ENCODE measurements at places on chromosomes 12 and 14.
A peak's percentile ranks its signal among the peaks of the same experiment; 100 is the strongest.

DNA sequence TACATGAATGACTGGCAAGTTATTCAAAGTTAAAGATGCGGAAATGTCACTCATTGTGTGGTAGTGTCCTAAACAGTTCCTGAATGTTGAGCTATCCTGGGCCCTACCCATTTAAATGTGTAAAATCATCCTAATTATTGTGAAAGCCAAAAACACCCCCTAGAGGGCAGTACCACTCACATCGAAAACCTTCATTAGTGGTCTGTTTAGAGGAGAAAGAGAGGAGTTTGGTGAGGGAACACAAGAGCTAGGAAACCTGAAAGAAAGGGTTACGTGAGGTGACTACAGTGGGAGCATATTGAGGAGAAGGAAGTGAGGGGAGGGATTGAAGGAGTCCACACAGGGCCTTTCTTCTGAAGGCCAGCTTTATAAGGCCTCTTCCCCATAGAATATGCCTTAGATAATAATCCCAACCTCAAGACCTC lies 2.5 kb upstream of the TEP1 start:
- DNase-seq = peak; percentile 46

GRCh38 chr12:49200919-49201594 lies 12.2 kb upstream of the TUBA1A start:
- DNase-seq = peak; percentile 47

- no peak for DNase-seq
These were observed 18.9 kb downstream of the IGF1 start for GRCh38 chr12:102461501-102461900.

GRCh38 chr12:8685051-8685450 lies 12.7 kb upstream of the RIMKLB start:
- no peak for DNase-seq

DNA sequence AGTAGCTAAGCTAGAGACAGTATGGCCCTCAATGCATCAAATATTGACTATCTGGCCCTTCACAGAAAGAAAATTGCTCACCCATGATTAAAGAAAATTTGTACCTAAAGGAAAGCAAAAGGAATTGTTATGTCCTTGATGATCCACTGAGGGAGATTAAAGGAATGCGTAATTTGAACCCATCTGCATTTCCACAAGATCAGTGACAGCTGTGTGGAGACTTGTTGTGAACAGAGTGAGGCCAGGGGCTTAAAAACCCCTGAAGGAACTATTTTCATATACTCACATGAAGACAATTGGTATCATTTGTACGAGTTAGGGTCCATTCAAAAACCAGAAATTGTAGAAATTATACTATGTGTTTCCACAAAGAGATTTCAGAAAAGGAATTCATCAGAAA lies 1908.1 kb upstream of the SEL1L start:
- no peak for DNase-seq

GRCh38 chr14:60485598-60486251 lies at the start of gene C14orf39:
Gene C14orf39 (minus strand): TSS chr14:60486063. CDS start chr14:60485078, 985 bp downstream.
- no peak for DNase-seq

DNA sequence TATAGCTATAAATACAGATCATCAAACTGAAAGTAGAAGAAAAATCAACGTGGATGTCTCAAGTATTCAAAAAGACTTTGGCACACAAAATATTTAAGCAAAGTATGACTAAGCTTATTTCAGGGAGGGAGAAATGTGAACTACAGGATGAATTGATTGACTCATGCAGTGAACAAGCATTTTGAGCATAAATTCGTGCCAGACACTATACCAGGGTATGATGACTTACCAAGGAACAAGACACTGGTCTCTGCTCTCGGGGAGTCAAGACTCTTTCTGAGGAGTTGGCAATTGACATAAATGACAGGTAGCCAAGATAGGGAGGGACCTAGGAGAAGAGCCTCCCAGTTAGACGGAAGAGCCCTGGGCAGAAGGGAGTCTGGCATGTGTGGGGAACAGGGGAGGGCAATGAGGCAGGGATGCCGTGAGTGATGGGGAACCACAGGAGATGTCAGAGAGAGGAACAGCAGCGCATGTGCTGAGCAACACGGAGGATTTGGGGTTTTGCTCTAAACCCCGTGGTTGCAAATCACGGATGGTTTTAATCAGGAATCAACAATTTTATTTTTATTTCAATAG lies 115.2 kb downstream of the TMEM132D start:
- no peak for DNase-seq

DNA sequence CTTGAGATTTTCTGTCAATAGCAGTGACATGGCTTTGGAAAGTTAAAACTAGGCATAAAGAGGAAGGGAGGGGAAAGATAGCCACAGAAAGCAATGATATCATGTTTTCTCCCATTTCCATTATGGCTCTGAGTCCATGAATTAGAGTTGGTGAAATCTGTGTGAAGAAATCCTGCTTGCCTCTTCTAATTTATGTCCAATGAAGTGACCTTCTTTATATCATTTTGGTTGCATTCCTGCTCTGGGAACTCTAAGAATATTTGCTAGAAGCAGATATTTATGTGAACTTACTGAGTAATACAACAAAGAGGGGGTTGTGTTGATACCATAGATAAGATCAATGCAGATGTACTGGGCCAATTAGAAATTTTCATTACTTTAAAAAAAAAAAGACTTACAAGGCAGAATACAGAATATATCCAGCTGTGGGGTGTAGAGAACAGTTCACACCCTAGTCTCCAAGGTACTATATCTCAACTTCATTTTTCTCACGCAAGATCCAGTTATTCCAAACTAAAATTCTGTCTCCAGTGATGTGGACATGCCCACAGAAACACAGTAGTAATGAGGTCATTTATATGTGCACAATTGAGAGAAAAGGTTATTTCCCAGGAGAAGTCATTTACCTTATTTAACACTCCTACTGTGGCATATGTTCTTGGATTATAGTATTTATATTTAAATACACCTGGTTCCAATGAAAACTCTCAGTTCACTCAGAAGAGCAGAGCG lies 51.5 kb upstream of the KCNJ8 start:
- DNase-seq = no peak

DNA sequence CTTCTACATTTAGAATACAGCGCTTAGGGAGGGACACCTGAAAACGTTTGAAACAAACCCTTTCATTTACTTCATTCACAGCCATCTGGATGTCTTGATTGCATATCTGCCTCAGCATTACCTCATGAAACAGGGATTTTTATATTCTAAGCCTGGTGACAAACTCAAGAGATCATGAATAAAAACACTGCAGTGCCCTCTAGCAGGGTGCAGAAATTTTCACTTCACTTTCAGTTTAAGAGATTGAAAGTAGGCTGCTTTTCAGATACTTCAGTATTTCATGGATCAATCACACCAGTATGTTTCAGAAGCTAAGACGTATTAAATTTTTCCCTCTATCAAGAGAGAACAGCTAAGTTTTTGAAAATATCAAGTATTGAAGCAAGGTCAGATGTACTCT lies 467.8 kb downstream of the MDGA2 start:
- no peak for DNase-seq

DNA sequence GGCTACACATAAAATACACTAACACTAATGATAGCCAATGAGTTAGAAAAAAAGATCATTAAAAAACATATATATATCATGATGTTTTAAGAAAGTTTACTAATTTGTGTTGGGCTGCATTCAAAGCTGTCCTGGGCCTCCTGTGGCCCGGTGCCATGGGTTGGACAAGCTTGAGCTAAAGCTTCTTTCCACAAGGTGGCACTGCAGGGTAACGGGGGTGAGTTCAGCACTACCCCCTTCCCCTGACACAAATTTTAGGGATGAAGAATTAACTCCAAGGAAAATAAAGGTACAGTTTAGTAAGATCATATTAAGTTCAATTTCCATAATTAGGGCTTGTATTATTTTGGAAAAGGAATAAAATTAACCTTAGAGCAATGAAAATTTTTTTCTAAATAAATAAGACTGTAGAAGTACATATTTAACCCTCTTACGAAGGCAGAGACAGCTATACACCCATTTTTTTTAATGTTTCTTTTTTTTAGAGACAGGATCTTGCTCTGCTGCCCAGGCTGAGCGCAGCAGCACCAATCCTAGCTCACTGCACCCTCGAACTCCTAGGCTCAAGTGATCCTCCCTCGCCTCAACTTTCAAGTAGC lies 38.9 kb downstream of the PPP1R13B start:
- peak; percentile 22 for DNase-seq

DNA sequence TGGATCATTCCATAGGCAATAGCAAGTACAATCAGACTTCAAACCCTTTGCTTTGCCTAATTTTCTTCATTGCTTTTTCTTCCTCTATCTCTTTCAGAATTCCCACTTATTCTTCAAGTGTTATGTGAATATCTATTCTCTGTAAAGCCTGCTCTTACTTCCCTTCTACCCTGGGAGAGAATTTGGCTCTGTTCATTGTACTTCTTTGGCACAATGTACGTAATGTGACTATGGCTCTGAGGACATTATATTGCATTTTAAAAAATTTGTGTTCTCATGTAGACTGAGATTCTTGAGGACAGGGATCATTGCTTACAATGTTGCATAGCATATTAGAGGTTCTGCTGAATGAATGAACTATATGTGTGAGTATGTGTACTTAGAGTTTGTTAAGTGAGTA lies 16.9 kb upstream of the PRICKLE1 start:
- DNase-seq = no peak

DNA sequence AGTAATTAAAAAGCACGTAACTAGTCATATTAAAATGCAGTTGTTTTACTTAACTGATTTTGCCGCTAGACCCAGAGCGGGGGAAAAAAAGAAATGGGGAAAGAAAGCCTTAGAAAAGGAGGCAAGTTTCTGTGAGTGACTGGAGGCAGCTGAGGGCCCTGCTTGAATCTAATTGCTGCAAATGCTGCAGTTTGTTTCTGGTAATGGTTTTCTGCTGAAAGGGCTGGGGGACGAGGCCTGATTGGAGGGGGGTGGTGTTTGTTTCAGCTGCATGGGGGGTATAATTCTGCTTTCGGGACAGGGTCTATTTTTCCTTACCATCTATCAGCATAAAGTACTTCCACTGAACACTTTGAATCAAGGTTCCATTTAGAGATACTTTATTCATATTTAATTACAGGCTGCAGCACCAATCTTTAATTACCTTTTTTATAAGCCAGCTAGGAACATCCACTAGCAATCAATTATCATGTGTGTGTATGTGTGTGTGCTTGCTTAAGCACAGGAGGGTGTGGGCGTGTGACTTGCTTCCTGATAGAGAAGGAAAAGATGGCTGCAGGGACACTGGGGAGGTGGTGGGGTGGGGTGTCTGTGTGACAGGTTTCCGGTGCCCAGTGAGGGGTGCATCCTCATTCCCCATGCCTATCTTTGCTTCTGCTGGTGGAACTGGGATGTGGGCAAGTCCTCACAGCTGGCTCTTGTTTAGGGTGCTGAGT lies 83.4 kb downstream of the ADCK1 start:
- DNase-seq = no peak

DNA sequence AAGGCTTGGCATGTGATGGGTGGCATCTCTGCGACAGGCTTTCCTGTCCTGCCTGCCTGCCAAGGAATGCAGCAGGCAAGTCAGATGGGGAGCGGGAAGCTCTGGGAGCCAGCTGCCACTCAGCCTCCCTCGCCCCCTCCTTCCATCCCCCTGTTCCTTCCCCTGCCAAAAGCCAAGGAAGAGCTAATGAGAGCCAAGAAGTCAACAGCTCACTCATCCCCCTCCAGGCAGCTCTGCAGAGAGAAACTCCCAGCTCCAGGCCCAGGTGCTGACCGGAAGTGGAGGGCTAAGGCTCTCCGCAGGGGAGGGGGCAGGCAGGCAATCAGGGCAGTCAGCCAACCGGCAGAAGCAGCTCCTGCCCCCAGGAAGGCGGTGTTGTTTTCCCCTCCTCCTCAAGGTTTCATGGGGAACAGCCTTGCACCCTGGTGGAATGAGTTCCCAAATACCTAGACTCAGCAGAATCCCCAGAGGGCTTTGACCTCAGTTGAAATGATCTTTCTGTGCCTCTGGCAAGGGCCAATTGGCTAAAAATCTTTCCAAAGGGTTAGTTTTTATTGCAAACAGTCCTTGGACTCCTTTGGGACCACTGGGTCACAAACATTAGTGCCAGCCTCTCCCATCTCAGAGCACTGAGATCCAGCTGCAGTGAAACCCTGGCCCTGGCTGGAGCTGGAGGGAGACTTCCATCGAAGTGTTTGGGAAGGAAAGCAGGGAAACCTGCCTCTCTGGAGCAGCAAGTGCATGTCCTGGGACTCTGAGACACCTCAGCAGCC lies 349.1 kb downstream of the DPF3 start:
- DNase-seq = no peak

DNA sequence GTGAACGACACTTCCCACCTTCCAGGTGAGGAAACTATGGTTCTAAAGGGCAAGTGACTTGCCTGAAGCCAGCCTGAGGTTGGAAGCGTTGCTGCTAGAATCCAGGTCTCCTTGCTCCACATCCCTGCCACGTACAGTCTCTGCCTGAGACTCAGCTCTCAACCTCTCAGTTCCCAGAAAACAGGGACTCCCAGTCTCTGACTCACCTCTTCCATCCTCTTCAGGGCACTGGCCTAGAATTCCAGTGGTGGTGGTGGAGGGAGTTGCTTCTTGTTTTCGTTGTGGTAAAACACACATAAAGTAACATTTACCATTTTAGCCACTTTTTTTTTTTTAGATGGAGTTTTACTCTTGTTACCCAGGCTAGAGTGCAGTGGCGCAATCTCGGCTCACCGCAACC lies 7.3 kb downstream of the GPR68 start:
- DNase-seq = no peak

GRCh38 chr12:104720339-104721038 lies 237.6 kb downstream of the SLC41A2 start:
- DNase-seq = peak; percentile 65

GRCh38 chr12:59886131-59886733 lies 290.4 kb downstream of the SLC16A7 start:
- DNase-seq = no peak

DNA sequence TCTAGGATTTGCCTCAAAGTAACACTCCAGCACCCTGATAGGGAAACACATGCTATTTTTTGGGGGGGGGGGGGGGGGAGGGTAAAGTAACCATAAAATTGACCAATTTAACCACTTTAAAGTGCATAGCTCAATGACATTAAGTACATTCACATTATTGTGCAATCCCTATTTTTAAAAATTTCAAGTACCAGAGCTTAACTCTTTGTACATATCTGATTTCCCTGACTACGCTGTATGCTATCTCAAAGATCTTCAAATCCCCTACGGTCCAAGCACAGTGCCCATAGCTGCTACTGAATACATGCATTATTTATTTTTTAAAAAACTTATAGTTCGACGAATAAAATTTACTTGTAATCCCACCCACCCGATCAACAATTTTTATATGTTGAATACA lies 63.0 kb downstream of the BCL2L14 start:
- no peak for DNase-seq

- DNase-seq = no peak
These were observed 31.9 kb downstream of the VRTN start for GRCh38 chr14:74380172-74380571.

DNA sequence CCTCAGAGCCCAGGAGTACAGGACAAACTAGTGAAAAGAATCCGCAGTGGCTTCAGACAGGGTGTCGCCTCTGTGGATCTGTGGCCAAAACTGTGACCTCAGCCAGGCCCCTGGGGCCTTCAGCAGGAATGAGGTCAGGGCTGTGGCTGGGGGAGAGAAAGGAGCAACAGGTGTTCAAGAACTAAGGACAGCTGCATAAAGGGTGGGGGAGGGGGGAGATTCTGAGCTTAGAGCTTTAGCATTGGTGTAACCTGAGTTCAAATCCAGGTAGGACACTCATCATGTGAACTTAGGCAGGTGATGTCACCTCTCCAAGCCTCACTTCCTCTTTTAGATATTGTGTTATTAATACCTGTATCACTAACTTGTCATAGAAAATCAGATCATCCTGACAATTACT lies 40.9 kb upstream of the CORO1C start:
- DNase-seq = no peak

GRCh38 chr14:80491131-80491530 lies 279.8 kb upstream of the DIO2 start:
- DNase-seq = no peak

All from HL-60 (cell line).